GOT3 (cell line): ENCODE measurements at places on chromosomes 7 and 10.

GRCh38 chr10:34707656-34708055, 107.4 kb downstream of the PARD3 start:
- DNase-seq: no peak

DNA sequence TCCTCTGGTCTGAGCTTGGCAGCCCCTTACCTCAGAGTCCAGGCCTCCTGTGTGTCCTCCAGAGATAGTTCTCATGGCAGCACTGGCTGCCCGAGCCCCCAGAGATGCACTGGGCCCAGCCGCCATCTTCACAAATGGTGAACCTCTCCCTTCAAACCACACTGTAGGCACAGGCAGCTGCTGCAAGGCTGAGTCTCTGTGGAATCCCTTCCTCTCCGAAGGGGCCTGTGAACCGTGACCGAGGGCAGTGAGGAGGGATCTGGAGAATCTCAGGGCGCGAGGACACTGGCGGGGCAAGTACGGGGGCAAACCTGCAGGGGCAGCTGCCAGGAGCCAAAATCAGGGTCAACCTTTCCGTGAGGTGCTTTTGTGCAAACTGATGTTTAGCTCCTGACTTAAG, 69.5 kb upstream of the CFAP46 start:
- DNase-seq: no peak

DNA sequence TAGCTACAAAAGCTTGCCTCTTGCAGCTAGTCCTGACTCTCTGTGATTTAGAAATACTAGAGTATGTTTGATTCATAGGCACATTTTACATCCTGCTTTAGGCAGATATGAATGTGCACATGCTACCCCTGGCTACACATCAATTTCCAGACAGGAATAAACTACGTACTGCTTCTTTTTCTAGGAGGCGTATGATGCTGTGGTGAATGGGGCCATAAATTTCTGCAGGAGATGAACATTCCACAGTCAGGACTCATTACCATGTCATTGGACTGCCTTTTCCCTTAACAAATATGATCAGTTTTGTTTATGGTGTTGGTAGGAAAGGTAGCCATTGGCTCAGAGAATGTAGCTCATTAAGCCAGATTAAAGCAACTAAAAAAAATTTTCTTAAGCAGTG, 50.1 kb upstream of the IFRD1 start:
- DNase-seq: no peak

- DNase-seq: no peak
Measured at GRCh38 chr7:137628216-137628615, 218.6 kb downstream of the DGKI start.

- DNase-seq: no peak
Measured at GRCh38 chr7:4791738-4792536, 16.5 kb downstream of the AP5Z1 start.

GRCh38 chr10:121159670-121160069, 308.5 kb downstream of the WDR11 start:
- no peak for DNase-seq

DNA sequence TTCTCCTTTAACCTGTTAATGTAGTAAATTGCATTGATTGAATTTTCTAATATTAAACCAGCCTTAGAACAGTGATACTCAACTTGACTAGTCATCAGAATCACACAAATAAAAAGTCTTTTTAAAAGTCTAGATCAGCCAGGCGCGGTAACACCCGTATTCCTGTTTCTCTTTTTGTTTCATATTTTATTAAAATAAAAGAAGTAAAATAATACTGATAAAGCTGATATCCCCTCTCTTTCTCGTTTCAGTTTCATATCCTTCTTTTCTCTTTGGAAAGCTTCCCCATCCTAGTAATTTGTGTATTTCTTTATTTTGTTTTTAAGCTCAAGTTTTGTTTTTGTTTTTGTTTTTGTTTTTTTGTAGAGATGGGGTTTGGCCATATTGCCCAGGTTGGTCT, 9.3 kb downstream of the SMO start:
- no peak for DNase-seq

- no peak for DNase-seq
Measured at GRCh38 chr7:3585826-3586225, 284.8 kb downstream of the SDK1 start.

DNA sequence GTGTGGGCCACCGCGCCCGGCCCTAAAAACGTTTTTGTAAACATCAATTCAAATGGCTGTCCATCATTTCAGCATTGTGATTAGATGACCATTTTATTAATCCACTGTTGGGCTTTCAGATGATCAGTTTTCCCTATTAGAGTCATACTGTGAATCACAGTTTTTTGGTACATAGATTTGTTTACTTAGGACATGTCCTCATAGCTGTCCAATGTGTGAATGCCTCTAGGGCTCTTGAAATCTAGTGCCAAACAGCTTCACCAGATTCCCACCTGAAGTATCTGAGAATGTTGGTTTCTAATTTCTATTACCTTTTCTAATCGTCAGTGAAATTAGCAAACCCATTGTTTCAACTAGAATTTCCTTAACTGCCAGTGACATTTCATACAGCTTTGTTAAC, 66.8 kb downstream of the UPF2 start:
- no peak for DNase-seq

- DNase-seq: no peak
Measured at GRCh38 chr10:93160829-93161228, 87.1 kb downstream of the CYP26A1 start.

DNA sequence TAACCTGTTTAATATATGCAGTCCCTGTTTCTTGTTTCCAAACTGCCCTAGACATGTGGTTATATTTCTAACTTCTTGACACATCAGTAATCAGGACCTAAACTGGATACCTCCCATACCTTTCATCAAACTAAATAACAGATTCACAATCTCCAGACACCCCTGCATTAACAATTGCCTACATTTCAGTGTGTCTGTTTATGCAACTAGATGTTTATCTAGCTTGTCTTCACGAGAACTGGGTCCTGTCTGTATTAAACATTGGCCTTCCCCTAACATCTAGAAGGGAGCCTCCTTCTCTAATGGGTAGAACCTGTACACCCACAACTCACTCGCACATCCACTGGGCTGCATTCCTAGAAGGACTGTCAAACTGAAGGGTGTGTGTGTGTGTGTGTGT, 683.7 kb upstream of the FZD8 start:
- DNase-seq: no peak
